Mesothelial cell of epicardium (in vitro differentiated cells): ENCODE measurements at places on chromosomes 11 and 22. TPM values are rescaled to one million over a fixed set of nuclear protein-coding genes. Genes with fewer than 3 reads are reported as not detected.

GRCh38 chr22:23204541-23205157 is 24.3 kb downstream of the BCR start:
- no peak for DNase-seq
- no peak overlapping the region for H3K4me3 ChIP-seq
- H3K27me3 ChIP-seq: no peaks in the 10 kb centered on the region
- no peaks in the 10 kb centered on the region for H3K4me1 ChIP-seq
- peaks cover 4% of the 10 kb centered on the region for H3K36me3 ChIP-seq

DNA sequence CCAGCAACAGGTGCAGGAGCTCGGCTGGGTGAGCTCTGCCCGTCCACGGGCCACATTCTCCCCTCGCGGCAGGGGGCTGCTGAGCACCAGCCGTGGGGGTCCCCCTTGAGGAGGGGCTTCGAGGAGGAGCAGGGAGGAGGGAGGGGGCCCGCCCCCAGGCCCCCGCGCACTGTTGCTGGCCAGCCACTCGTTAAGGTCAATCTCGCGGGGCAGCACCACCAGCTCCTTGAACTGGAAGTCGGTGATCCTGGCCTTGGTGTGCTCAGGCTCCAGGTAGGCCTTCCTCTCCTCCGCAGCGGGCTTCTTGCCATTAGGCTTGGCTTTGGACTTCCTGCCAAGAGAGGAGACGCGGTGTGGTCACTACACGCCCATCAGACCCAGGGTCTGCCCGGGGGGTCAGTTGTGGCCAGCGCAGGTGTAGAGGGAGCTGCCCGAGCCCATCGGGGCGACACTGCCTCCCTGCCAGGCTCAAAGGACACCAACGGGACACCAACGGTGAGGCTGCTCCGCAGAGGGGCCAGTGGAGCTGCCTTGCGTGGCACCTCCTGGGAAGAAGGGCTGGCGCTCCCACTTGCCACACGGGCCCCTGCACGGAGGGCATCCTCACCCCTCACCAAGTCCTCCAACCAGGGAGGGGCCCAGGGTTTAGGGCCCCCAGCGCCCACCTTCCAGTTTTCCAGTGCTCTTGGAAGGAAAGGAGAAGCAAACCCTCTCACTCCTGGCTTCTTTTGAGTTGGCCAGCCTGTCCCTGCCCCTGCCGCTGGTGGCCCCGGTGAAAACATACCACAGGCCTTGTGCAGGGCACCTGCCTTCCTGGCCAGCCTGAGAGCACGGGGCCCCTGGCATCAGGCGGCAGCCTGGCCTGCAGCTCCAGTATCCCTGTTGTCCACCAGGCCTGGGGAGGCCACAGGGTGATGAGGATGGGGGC is 5.8 kb downstream of the MOB2 start:
- no peaks in the 10 kb centered on the region for H3K27me3 ChIP-seq
- peaks cover 14% of the 10 kb centered on the region for H3K36me3 ChIP-seq
- no peak overlapping the region for H3K4me3 ChIP-seq
- H3K27ac ChIP-seq: no peak overlapping the region
- peaks cover 5% of the 10 kb centered on the region for H3K4me1 ChIP-seq
- no peak for DNase-seq

DNA sequence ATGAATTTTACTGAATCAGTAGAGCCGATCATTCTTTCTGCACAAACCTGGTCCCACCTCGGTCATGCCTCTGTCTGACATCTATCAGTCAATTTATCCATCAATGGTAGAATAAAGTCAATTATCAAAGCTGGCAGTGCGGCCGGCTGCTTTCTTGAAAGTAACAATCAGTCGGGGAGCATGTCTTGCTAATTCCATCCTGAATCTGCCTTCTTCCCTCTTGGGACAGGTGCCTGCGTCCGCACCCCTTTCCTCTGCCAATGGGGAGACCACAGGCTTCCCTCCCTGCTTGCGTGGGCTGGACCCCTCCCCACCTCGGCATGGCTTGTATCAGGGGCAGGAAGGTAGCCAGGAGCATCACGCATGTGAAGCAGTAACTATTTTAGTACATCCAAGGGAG is 962.9 kb downstream of the BRD1 start:
- H3K4me3 ChIP-seq: no peak overlapping the region
- H3K27ac ChIP-seq: no peak overlapping the region
- no peak for DNase-seq
- peaks cover 23% of the 10 kb centered on the region for H3K4me1 ChIP-seq
- no peaks in the 10 kb centered on the region for H3K36me3 ChIP-seq

DNA sequence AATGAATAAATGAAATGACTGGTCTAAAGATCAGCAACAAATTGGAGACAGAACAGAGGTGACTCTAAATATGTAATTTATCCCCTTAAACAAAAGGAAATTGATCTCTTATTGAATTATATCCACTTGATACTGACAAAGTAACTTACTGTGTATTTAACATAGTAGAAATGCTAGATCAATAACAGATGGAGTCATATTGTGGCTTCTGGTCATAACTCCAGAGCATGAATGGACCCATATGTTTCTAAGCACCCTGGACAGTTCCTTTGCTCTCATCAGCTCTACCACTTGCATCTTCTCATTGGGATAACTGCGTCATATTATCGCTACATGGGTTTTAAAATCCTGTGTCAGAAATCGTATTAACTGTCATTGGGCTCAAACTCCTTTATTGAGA is 222.3 kb downstream of the ETS1 start:
- H3K36me3 ChIP-seq: no peaks in the 10 kb centered on the region
- no peak overlapping the region for H3K27ac ChIP-seq
- H3K27me3 ChIP-seq: peaks cover 17% of the 10 kb centered on the region
- no peaks in the 10 kb centered on the region for H3K4me1 ChIP-seq
- H3K4me3 ChIP-seq: no peak overlapping the region
- no peak for DNase-seq

DNA sequence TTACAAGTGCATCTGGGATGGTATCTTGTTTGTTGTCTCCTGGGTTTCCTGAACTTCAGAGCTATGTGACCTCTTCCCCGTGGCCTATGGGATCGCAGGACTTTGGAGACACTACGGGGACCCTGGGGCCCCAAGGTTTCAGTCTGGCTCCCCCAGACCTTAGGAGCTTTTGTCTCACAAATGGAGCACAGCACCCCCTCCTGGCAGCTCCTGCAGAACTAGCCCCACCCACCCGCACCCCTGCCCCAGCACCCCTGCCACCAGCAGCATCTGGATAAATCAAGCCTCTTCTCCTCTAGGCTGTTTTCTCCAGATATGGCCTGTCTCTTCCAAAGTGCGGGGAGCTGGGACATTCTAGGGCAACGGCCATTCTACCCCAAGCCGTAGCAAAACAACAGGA is 10.4 kb downstream of the RCOR2 start:
- no peak for DNase-seq
- H3K36me3 ChIP-seq: peaks cover 14% of the 10 kb centered on the region
- H3K27me3 ChIP-seq: no peaks in the 10 kb centered on the region
- peaks cover 23% of the 10 kb centered on the region for H3K4me1 ChIP-seq

- H3K4me1 ChIP-seq: peaks cover 16% of the 10 kb centered on the region
- no peaks in the 10 kb centered on the region for H3K27me3 ChIP-seq
- H3K27ac ChIP-seq: no peak overlapping the region
- H3K36me3 ChIP-seq: no peaks in the 10 kb centered on the region
- no peak for DNase-seq
- no peak overlapping the region for H3K4me3 ChIP-seq
These were observed 211.7 kb downstream of the FAM76B start for GRCh38 chr11:95577716-95578460.

DNA sequence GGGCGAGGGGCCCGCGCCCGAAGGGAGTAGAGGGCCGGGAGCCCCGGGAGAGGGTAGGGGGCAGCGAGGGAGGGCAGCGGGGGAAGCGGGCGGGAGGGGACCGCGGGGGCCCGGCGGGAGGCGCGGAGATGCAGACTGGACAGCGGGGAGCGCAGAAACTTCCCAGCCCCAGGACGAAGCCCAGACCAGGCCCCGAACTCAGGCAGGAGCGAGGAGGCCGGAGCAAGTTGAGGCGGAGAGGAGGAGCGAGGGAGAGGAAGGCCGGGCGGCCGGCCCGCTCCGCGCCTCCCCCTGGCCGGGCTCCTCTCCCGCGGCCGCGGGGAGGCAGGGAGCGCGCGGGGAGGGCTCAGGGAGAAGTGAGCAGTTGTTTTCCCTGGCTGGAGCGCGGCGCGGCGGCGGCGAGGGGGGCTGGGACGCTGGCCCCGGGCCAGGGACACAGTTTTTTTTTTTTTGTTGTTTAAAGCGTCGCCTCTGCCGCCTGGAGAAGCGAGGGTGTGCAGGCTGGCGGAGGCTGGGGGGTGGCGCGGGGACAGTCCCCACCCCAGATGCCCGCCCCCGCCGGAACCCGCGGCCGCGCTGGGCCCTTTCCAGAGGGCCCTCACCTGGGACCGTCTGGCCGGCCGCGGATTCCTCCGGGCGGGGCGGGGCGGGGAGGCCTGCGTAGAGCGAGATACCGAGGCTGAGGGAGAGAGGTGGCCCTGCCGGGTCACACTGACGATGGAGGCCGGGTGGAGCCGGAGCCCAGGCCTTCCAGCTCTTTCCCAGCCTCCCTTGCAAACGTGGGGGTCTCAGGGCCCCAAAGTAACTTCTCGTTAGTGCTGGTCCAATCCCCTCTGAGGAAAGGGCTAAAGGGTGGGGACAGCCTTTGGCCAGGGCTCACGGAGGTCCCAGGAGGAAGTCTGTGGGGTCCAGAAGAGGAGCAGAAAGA is at the start of gene LTBP3:
Gene LTBP3, minus strand, starts transcription at position 358 of the 928 bp plus-strand sequence. CDS start 400 bp downstream, outside the sequence.
- DNase-seq: peak; percentile 56
- no peaks in the 10 kb centered on the region for H3K27me3 ChIP-seq
- H3K4me3 ChIP-seq: peak within 1 kb of the TSS; percentile 82

DNA sequence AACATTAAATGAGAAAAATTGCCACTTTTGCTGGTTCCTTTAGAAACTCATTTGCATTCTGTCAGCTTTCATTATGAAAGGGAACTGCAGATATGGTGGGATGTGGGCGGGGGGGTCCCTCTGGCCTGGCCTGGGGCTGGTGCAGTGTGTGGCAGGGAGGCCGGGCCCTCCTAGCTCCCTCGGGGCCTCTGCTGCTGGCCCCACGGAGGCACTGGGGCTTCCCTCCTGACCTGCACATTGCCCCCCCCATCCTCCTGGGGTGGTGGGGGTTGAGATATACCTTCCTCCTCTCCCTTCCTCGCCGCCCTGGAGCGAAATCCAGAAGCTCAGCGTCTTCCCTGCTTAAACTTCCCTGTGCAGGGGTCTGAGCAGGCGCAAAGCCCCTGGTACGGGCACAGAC is 1005.9 kb downstream of the BRD1 start:
- DNase-seq: no peak
- H3K27ac ChIP-seq: no peak overlapping the region
- H3K27me3 ChIP-seq: peaks cover 11% of the 10 kb centered on the region
- no peak overlapping the region for H3K4me3 ChIP-seq

FGF3 gene
- total RNA-seq: not detected in 3 replicates

CFAP300 gene
- 2.3 to 3.3 TPM (median 2.9 TPM) in 3 replicates for total RNA-seq

GRCh38 chr11:20795005-20795404 is 125.6 kb downstream of the NELL1 start:
- H3K4me3 ChIP-seq: no peak overlapping the region
- peaks cover 10% of the 10 kb centered on the region for H3K27me3 ChIP-seq
- no peak for DNase-seq
- H3K27ac ChIP-seq: no peak overlapping the region
- no peaks in the 10 kb centered on the region for H3K4me1 ChIP-seq
- H3K36me3 ChIP-seq: no peaks in the 10 kb centered on the region
